ENCODE measurements at places on chromosomes 2 and 18. TPM values are rescaled to one million over a fixed set of nuclear protein-coding genes. Genes with fewer than 3 reads are reported as not detected.

SH2D6 gene
- polyA plus RNA-seq, result not detected

MALL gene
- polyA plus RNA-seq, result not detected

SCG2 gene
- not detected for polyA plus RNA-seq

XDH gene
- not detected for polyA plus RNA-seq

LCT gene
- not detected for polyA plus RNA-seq

DNA sequence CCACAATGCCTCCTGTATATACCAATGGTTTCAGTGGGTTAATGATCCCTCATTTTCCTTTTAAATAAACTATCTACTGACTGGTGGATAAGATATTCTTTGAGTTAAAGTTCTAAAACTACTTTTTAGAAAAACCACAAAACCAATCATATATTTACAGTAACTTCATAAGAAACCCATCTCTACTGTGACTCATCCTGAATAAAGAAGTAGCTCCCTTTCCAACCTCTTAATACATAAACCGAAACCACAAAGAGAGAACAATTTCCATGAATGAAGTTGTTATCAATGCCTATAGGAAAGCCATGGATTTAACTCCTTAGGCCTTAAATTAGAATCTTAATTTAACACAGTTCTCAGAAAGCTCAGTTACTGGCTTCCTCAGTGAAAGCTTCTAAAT is 227.0 kb upstream of the SMAD7 start:
- no peak for DNase-seq

GRCh38 chr2:238130696-238131628 is 7.5 kb upstream of the KLHL30 start:
- DNase-seq, result no peak

GRCh38 chr2:211798868-211799267 is 739.7 kb downstream of the ERBB4 start:
- DNase-seq, result no peak

DNA sequence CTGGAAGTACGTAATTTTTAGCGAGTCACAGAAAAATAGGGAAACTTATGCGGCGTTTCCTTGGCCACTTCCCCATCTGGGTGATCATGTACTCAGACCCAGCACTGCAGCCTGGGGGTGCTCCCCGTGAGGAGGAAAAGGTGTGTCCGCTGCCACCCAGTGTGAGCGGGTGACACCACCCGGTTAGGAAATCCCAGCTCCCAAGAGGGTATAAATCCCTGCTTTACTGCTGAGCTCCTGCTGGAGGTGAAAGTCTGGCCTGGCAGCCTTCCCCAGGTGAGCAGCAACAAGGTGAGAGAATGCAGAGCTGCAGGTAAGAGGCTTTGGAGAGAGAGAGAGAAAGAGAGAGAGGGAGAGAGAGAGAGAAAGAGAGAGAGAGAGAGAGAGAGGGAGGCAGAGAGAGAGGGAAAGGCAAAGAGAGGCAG is at the start of gene IL1R2:
Gene IL1R2, plus strand, starts transcription at position 240 of the 425 bp plus-strand sequence. CDS start 16,616 bp downstream, outside the sequence.
- no peak for DNase-seq

- DNase-seq, result no peak
Measured at GRCh38 chr2:205130111-205130829, 552.0 kb upstream of the NRP2 start.

DNA sequence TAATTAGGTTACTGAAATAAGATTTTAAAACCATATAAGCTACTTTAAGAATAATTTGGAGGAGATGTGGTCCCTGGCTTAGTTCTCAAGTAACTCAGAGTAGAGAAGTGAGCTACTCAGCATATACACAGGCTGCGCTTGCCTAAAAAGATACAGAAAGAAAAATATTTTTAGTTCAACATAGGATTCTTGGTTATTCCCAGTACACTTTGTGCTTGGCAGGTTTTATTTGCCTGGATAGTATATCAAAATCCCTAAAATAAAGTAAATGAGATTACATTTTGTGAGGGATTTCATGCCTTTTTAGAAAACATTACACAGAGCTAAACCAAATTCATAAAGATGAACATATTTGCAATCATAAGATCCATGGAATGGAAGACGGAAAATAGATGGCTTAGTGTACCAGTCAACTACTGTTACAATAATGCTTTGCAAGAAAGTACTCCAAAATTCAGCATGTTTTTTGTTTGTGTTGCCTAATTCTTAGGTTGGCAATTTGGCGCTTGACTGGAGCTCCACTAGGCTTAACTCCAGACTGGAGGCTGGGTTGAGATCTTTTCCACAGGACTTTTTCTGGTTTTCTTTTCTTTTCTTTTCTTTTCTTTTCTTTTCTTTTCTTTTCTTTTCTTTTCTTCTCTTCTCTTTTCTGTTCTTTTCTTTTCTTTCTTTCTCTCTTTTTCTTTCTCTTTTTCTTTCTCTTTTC is 600.5 kb upstream of the SYT4 start:
- DNase-seq, result no peak

DNA sequence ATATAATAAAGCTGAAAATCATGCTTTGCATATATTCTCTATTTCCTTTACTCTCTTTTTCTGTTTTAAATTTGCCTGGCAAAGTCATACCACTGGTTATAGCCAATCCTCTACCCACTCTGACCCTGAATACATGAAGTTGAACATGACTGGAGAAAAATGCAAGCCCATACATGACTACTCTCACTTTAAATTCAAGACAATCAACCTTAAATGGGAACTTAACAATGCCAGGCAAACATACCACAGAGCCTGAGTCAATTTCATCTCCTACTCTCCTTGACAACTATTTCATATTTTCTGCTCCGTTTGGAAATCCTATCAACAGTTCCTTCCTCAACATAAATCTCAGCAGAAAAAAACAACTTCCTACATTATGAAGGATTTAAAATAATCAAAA is 22.6 kb downstream of the RAD51AP2 start:
- DNase-seq, result no peak

GRCh38 chr18:355678-356077 is 87.8 kb upstream of the THOC1 start:
- no peak for DNase-seq

- DNase-seq, result no peak
Measured at GRCh38 chr2:28539118-28539541, 43.3 kb downstream of the PLB1 start.

GRCh38 chr18:50099725-50100407 is 95.1 kb downstream of the MYO5B start:
- no peak for DNase-seq

DNA sequence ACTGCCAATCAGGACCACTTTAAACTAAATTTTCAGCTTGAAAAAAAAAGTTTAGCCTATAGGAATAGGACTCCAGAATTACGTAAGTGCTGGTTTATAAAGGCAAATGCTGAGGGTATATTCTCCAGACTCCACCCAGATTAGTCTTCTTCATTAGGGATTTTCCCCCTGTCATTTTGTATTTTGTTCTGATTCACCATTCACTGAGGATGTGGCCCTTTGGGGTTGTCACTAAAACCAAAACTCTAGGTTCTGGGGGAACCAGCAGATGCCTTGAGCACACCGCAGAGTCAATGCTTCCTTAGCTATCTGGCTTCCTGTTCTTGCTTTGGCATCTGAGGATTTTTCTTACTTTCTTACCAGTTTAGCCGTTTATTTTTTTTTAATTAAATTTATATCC is 10.5 kb downstream of the SCYGR4 start:
- DNase-seq, result no peak

- DNase-seq, result no peak
Measured at GRCh38 chr18:67520351-67520921, 3.9 kb upstream of the DSEL start.

DNA sequence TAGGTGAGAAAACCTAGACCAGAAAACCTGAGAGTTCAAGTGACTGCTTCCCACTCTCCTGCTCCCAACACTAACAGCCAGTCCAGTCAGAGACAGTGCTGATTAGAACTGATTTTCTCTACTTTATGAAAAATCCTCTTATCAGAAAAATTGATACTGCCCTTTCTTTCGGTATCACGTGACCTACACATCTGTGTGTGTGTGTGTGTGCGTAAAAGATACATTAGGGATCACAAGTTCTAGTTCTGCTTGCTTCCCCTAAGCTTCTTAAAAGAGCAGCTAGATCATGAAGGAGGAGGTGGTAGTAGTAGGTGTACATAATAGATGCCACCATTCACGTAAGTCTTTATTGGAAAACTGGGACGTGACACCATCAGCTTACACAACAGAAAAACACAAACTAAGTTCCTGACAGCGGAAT is 1.5 kb downstream of the ARL5A start:
- DNase-seq, result no peak

DNA sequence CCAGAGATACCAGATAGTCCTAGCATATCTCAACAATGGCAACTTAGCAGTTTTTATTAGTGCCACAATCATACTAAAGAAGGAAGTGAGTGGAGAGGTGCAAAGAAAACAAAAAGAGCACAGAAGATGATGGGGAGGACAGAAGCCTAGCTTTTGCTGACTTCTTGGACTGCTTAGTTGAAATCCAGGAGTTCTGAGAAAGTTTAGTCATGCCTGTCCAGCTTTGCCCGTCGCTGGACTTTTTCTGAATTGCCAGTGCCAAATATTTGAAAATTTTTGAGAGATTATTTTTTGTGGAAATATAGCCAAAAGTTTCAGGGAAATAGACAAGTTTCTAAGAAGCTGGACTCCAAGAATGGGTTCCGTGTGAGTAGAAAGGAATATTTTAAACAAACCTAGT is 558.7 kb upstream of the TNP1 start:
- DNase-seq, result no peak

GRCh38 chr18:52748343-52748742 is 408.3 kb downstream of the DCC start:
- no peak for DNase-seq

- no peak for DNase-seq
Measured at GRCh38 chr2:199842631-199843395, 8.2 kb downstream of the FTCDNL1 start.

Measured in naive thymus-derived CD8-positive, alpha-beta T cell (primary cell).